ENCODE measurements at places on chromosomes 13 and 19.

- peak; percentile 71 for DNase-seq
These were observed 6.1 kb downstream of the BEST2 start for GRCh38 chr19:12757544-12758274.

DNA sequence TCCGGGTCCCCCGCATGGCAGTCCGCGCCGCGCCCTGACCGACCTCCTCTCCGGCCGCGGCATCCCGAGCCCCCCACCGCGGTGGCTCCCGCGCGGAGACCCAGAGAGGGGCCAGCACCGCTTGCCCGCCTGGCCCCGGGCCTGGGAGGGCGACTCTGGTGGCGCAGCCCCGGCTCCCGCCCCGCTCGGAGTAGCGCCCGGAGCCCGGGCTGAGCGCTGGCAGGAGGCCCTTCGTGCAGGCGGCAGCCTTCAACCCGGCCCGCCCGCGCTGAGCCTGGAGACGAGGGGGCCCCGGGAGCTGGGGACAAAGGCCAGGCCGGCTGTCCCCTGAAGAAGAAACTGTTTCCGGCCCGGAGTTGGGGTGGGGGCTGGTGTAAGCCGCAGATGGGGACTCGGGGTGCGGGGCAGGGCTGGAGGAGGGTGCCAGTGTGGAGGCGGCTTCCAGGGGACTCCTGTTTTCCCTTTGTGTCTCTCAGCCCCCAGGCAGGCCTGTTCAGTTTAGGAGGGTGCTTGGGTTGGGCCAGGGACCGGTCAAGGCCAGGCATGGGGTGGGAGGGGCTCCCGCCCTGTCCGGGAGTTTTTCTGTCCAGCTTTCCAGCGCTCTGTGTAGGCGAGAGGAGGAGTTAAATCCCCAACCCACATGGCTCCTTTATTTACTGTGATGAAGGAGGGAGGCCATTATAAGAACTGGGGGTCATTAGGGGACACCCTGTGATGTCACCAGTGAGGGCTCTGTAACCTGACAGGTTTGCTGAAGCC is 935 bp downstream of the LRP3 start:
- peak; percentile 75 for DNase-seq

- DNase-seq = no peak
These were observed 3.7 kb downstream of the PLEKHF1 start for GRCh38 chr19:29668746-29669609.

GRCh38 chr13:98930151-98930591 is 47.7 kb downstream of the DOCK9 start:
- no peak for DNase-seq

DNA sequence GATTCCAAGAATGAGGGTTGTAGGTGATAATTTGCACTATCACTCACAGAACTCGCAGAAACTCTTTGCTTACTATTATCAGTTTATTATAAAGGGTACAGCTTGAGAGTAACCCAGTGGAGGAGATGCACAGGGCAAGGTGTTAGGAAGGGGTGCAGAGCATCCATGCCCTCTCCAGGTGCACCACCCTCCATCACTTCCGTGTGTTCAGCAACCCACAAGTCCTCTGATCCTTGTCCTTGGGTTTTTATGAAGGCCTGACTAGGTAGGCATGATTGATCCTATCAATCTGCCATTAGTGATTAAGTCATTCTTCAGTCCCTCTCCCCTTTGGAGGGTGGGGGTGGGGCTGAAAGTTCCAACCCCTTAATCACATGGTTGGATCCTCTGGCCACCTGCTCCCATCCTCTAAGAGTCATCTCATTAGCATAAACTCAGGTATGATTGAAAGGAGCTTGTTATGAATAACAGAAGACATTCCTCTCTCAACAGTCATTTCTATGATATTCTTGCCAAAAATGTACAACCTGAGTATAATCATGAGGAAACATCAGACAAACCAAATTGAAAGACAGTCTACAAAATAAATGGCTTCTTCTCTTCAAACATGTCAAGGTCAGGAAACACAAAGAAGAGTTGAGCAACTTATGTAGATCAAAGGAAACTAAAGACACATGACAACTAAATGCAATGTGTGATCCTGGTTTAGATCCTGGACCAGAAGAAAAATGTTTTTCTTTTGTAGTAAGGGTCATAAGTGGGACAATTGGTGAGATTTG is 225.4 kb downstream of the PCCA start:
- no peak for DNase-seq

DNA sequence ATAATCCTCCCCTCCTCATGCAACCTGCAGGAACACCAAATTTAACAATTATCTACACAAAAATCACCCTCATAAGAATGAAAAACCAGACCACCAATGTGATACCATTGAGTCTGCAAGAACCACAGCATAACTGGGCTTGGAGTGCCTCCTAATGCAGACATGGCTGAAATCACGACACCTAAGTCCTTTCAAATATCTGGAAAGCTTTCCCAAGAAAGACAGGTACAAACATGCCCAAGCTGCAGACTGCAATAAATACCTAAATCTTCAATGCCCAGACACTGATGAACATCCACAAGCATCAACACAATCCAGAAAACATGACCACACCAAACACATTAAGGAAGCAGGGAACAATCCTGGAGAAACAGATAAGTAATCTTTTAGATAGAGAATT is 417.1 kb downstream of the LMO7 start:
- DNase-seq = no peak

GRCh38 chr19:13506471-13506820 is at the start of gene CACNA1A:
TSS of gene CACNA1A (minus strand) at chr19:13506479. CDS start at chr19:13506224, 255 bp downstream.
- no peak for DNase-seq

GRCh38 chr19:46288896-46289588 is 7.8 kb upstream of the HIF3A start:
- DNase-seq = peak; percentile 83

- no peak for DNase-seq
These were observed 7.0 kb upstream of the ZNF550 start for GRCh38 chr19:57566396-57567265.

DNA sequence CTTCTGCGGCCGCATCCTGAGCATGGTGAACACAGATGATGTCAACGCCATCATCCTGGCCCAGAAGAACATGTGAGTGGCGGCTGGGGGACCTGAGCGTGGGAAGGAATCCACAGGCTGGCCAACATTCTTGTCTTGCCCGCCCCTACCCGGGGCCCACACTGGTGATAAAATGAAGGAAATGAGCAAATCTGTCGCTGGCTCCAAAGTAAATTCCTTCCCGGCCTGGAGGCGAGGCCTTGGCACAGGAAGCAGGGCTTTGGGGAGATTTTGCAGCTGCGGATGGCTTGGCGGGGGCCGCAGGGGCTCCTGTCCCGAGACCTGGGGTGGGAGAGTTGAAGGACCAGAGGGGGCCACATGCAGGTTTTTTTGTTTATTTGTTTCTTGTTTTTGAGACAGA is 4.4 kb downstream of the KXD1 start:
- DNase-seq = no peak

DNA sequence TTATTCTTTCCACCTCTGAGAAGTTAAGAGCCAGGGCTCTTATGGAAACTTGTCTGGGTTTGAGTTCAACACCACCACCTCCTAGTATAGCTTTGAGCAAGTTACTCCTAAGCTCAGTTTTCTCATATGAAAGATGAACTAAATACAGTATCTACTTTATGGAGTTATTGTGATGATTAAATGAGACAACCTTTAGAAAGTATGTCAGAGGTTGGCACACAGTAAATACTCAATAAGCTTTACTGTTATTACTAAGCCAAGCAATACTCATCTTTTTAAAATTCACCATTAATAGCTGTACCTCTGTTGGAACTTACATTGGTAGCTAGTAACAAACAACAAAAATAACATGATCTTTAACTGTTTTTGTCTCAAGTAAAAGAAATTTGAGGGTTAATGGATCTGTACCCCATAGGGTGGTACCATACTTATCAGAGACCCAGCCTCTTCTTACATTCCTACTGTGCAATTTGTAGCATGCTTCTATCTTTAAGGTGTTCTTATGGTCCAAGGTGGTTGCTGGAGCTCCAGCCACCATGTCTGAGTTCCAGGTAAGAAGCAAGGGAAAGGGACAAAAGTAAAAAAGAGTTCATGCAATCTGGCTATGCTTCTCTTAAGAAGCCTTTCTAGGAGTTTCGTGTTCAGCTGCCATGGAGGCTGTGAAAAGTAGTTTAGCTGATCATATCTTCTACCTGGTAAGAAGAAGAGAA is 24.1 kb upstream of the NDFIP2 start:
- DNase-seq = no peak

- DNase-seq = no peak
These were observed 5.0 kb downstream of the ZNF792 start for GRCh38 chr19:34959021-34959420.

GRCh38 chr19:6056801-6057650 is 53.3 kb downstream of the RFX2 start:
- DNase-seq = peak; percentile 80

DNA sequence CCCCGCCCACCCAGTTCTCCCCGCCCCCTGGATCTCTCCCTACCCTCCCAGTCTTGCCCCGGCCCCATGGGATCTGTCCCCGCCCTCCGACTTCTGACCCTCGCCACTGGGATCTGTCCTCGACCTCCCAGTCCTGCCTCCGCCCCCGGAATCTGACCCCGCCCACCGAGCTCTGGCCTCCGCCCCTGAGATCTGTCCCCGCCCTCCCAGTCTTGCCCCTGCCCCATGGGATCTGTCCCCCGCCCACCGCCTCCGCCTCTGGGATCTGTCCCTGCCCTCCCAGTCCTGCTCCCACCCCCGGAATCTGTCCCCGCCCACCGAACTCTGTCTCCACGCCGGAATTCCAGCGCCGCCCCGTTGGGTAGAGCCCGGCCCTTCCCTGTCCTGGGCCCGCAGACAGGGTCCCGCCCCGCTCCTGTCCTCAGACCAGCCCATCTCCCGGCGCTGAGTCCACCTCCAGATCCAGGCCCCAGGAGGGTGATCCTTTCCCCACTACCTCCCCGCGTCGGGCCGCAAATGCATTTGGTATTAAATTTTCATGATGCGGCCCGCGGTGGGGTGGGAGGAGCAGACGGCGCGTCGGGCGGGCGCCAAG is 1.5 kb upstream of the SLC17A7 start:
- DNase-seq = peak; percentile 98

- no peak for DNase-seq
These were observed 5.0 kb upstream of the PTGER1 start for GRCh38 chr19:14479975-14480699.

Measured in MG63 (cell line).